Epithelial cell of proximal tubule (primary cell): ENCODE measurements at places on chromosomes 3 and 15.

GRCh38 chr3:37132334-37132733 lies 42.0 kb downstream of the LRRFIP2 start:
- no peak for DNase-seq

- DNase-seq = no peak
Observed at GRCh38 chr3:15649341-15649740, 47.8 kb downstream of the BTD start.

DNA sequence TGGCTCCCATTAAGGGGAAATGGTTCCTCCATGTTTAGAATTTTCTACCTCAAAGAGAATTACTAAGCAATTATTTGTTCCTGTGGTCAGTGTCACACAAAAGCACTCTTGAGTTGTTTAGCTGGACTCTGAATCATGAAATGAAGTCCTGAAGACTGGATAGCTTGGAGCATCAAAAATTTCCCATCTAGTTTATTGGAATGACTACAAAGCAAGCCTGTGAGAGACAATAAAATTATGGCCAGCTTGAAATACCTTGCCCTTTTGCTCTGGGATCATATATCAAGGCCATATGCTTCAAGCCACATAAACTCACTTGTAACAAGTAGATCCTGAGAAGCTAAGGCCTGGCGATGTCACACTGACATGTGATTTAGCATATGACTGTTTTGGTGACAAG lies 292.3 kb downstream of the TIGIT start:
- DNase-seq = no peak

- no peak for DNase-seq
Observed at GRCh38 chr3:28322464-28322863, 26.1 kb upstream of the ZCWPW2 start.

DNA sequence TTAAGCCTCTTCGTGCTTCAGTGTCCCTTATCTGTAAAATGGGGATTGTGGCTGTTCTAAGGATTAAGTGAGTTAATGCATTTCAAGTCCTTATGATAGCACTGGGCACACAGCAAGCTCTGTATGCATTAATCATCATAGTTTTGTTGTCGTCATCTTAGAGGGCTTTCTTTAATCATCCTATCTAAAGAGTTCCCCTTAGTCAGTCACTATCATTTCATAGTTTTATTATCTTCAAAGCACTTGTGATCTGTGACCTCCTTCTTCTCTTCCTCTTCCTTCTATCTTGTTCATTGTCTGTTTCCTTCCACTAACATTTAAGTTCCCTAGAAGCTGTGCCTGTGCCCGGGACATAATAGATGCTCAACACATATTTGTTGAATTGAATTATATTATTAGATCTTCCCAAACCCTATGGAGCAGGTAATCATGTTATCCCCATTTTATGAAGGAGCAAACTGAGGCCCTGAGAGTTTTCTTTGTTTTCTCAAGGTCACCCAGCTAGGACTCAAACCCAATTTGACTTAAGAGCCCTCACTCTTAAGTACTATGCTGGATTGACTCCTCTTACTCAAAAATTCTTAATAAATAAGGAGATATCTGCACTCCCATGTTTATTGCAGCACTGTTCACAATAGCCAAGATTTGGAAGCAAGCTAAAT lies 24.1 kb downstream of the DUOX2 start:
- DNase-seq = no peak
